ENCODE measurements at places on chromosomes 5 and 9.

DNA sequence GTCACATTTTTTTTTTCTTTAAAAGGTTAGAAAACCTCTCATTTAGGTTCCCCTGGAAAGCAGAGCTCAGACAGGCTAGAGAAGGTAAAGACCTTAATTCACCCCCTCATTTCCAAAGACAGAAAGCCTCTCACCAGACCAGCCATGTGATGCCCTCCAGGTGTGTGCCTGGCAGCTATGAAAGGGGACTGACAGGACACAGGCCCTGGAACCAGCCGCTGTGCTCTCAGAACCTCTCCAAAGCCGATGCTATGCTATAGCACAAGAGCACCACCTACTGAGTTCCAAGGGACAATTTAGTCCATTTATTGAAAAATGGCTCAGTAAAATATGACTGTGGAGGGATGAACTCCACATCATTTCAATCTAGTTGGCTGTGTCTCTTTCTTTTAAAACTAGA, 48.8 kb downstream of the FANCC start:
- no peak for DNase-seq

DNA sequence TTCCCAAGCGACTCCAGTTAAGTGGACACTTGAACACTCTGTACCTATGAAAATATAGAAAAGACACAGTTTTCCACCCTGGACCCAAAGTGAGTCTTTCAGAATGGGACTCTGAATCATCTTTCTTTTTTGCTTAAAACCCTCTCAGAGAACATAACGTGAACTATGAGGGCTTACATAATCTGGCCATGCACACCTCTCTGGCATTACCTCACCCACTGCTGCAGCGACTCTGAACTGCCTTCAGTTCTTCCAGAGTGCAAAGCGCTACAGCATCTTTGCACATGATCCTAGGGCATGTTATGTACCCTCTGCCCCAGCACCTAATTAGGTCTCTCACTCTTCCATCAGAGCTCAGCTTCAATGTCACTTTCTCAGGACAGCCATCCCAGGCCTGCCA, 186.2 kb downstream of the RORB start:
- no peak for DNase-seq

DNA sequence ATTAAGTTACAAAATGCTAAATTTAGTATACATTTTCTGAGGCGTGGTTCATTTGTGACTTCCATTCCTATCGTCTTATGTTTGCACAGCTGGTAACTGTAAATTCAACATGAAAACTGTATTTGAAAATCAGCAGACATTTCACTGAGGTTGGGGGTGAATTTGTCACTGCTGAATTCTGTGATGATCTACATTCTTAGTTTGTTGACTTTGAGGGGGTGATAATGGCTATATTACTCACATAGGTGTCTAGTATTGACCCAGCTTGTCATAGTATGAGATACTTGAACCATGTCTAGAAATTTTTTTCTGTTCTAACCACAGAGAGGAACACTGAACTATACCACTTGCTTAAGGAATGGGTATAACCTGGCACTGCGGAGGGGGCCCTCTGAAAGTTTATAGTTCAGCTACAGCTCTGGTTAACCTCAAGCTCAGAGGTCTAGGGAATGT, 313.3 kb downstream of the PIK3R1 start:
- no peak for DNase-seq

GRCh38 chr5:84696651-84697050, 312.0 kb upstream of the EDIL3 start:
- no peak for DNase-seq

DNA sequence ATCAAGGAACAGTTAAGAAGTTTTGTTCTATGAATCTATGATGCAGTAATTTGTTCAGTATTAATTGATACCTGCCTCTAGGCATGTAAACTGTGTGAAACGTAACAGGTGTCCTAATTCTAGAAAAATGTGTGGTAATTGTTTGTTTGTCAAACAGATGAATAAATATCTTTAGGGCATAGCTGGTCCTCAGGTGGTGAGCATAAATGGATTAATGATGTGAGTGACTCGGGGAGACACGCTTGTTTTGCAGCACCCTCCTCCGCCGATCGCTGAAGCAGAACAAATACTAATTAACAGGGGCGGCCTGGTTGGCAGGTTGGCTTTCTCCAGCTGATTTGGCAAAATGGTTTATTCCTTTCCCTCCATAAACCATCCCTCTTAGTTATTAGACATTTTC, 88.8 kb downstream of the TLE4 start:
- DNase-seq, result no peak

DNA sequence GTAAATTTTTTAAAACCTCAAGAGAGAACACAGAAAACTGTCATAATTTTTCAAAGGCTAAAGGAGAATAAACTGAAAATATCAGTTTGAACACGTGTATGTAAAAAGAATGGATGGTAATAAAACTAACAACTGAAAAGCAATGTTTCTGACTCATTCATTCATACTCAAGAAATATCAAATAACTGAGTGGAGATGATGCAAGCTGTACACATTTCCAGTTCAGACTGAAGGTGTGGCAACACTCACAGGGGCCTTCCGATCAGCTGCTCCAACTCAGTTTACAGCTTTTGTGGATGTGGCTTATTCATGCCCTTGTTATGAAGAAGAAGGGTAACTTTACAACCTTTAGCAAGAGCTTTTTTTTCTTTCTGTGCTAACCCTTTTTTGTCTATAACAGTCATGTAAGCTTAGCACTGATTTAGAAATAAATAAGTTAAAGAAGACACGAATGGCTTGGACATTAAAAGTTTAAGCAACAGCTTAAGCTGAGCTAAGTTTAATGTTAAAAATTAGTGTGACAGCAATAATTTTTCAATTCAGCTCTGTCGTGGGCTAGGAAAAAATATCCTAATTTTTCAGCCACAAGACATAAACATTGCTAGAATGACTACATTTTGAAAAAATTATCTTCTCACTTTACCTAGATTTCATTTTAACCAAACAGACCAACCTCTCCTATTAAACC, 453.5 kb downstream of the RAB3C start:
- DNase-seq, result peak; percentile 31

- no peak for DNase-seq
These were observed 997 bp downstream of the AUH start for GRCh38 chr9:91360551-91361290.

- peak; percentile 15 for DNase-seq
These were observed 49.5 kb upstream of the CD180 start for GRCh38 chr5:67246108-67246507.

DNA sequence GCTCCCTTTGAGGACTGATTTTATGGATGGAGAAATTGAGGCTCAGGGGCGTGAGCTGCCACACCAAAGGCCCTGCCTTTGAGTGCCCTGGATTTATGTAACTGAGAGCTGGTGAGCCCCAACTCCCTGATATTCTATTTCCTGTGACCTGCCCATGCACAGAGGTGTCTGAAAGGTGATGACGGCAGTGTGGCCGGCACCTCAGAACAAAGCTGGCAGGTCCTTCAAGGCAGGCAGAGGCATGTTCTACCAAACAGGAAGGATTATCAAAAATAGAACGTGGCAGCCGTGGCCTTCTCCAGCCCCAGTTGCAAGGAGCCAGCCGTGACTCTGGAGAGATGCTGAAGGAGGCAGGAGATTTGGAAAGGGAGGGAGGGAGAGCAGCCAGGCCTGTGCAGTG, 36.2 kb downstream of the INSYN2B start:
- no peak for DNase-seq

DNA sequence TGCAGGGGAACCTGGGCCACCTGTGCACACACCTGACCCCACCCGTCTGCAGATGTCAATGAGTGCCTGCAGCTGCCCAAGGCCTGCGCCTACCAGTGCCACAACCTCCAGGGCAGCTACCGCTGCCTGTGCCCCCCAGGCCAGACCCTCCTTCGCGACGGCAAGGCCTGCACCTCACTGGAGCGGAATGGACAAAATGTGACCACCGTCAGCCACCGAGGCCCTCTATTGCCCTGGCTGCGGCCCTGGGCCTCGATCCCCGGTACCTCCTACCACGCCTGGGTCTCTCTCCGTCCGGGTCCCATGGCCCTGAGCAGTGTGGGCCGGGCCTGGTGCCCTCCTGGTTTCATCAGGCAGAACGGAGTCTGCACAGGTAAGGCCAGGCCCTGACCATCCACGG, 14.5 kb upstream of the ASS1 start:
- DNase-seq, result no peak

DNA sequence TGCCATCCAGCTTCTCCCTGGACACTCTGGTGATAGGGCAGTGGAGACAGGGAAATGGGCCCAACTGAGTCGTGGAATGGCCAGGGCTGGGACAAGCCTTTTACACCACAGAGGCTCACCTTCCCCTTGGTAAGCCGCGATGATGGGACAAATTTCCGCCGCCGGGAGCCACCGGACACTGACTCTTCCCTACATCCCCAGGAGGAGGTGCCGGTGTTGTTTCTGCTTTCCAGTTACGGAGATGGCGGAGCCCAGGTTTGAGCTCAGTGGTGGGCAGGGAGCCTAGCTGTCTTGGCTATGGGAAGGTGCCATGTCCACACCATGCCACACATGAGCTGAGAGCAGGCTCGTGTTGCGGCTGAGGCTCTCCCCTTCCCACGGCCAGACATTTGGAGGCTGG, 19.9 kb upstream of the WNK2 start:
- DNase-seq, result no peak

- no peak for DNase-seq
These were observed 285.1 kb upstream of the CDH6 start for GRCh38 chr5:30908356-30908755.

DNA sequence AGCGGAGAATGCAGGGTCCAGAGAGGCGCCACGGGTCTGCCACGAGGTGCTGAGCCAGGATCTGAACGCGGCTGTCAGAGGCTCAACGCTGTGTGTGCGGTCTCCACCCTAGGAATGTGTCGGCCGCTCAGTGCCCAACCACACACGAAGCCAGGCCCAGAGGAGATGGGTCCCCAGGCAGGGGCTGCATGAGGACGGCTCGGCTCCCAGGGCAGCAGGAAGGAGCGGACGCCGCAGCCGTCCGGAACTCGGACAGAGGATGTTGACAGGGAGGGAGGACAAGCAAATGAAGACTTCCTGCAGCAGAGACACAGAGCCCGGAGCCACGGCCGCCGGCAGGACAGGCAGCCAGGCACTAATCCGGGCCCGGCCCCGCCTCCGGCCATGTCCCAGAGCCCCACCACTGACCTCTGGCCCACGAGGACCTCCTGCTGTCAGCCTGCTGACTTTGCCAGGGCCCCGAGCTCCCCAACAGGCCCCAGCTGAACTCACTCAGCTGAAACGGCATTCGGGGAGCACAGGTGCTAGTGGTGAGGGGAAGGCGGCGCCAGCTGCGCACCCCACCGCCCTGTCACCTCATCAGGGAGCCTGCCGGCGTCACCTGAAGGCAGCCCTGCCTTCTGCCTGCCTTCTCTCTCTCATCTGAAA, 12.7 kb downstream of the VAV2 start:
- DNase-seq, result no peak

DNA sequence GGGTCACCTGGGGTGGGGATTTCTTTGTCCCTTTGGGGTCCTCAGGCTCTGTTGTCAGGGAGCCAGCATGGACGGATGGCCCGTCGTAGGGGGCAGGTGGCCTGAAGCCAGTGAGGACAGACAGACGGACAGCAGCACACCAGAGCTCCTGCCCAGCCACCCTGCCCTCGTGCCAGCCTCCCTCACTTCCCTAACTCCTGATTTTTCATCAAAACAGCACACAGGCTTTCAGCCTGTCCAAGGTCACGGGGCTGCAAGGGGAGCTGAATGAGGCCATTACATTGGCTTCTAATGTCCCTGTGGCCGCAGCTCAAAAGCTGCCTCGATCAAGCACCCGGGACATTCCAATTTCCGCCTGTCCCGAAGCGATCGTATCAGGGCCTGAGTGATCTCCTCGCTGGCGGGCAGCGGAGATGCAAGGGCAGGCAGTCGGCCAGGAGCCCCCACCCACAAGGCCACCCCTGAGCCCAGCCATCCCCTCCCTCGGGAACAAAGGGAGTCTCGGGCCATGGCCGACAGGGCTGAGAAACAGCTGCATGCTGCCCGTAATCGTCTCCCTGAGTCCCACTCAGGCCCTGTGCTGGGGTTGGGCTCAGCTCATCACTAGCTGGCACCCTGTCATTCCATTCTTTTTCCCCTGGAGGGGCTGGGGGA, 50.5 kb upstream of the RNU6ATAC start:
- DNase-seq, result no peak

- DNase-seq, result no peak
These were observed 26.5 kb downstream of the ANKRD33B start for GRCh38 chr5:10590226-10590999.

GRCh38 chr9:92165484-92165883, 50.3 kb upstream of the SPTLC1 start:
- no peak for DNase-seq

DNA sequence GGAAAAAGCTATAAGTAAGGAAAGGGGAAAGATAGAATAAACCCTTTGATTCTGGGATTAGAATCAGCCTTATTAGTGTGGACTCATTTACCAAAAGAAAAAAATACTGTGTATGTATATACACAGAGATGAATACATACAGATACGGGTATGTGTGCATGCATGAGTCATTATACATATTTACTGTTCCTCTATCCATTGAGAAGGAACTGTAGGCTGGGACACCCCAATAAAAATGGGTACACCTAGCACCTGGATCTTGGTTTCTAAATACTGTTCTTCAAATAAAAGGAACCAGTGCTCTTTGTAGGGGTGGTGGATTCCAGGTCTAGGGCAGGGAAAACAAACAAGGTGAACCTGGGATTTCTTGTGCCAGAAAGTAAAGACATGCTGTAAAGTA, 48.3 kb downstream of the WHRN start:
- DNase-seq, result no peak

DNA sequence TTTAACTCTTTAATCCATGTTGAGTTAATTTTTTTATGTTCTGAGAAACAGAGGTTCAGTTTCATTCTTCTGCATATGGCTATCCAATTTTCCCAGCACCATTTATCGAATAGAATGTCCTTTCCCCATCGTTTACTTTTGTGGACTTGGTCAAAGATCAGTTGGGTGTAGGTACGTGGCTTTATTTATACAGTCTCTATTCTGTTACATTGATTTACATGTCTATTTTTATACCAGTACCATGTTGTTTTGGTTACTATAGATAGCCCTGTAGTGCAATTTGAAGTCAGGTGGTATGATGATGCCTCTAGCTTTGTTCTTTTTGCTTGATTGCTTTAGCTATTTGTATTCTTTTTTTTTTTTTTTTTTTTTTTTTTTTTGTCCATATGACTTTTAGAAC, 462.0 kb downstream of the HTR1A start:
- DNase-seq, result no peak

DNA sequence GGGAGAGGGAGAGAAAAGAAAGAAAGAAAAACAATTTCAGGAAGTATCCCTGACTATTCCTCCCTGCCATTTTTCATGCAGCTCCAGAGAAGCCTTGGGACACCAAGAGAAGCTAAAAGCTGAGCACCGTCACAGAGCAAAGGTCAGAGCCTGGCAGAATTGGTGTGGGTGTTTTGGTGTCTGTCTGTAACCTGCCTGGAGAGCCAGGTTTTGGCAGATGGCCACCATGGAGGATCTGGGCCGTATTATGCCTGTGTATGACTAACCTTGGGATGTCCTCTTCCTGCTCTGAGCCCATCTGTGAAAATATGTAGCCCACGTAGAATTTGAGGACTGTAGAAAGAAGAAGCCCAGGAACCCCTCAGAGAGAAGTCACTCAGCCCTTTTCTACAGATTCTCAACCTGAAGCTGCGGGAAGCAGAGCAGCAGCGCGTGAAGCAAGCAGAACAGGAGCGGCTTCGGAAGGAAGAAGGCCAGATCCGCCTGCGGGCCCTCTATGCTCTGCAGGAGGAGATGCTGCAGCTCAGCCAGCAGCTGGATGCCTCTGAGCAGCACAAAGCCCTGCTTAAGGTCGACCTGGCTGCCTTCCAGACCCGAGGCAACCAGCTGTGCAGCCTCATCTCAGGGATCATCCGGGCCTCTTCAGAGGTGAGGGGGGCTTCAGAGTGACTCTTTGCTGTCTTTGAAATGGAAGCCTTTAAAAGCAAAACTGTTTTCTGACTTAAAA, 18.8 kb downstream of the GLE1 start:
- DNase-seq, result peak; percentile 18

GRCh38 chr9:113567361-113568080, 104.0 kb downstream of the RGS3 start:
- no peak for DNase-seq

Data from activated gamma-delta T cell treated with Interleukin-2 at 50 U/mL for 16 hours (primary cell).